ENCODE measurements at places on chromosomes 12 and 14.
A peak's percentile ranks its signal among the peaks of the same experiment; 100 is the strongest.

GRCh38 chr14:34322940-34323418 lies 139.1 kb downstream of the SPTSSA start:
- DNase-seq, result peak; percentile 64

GRCh38 chr12:76549131-76549530 lies 10.4 kb downstream of the OSBPL8 start:
- no peak for DNase-seq

- DNase-seq, result no peak
Measured at GRCh38 chr14:96080571-96080970, 41.4 kb downstream of the C14orf132 start.

GRCh38 chr14:50610465-50610864 lies 50.5 kb downstream of the ATL1 start:
- no peak for DNase-seq

DNA sequence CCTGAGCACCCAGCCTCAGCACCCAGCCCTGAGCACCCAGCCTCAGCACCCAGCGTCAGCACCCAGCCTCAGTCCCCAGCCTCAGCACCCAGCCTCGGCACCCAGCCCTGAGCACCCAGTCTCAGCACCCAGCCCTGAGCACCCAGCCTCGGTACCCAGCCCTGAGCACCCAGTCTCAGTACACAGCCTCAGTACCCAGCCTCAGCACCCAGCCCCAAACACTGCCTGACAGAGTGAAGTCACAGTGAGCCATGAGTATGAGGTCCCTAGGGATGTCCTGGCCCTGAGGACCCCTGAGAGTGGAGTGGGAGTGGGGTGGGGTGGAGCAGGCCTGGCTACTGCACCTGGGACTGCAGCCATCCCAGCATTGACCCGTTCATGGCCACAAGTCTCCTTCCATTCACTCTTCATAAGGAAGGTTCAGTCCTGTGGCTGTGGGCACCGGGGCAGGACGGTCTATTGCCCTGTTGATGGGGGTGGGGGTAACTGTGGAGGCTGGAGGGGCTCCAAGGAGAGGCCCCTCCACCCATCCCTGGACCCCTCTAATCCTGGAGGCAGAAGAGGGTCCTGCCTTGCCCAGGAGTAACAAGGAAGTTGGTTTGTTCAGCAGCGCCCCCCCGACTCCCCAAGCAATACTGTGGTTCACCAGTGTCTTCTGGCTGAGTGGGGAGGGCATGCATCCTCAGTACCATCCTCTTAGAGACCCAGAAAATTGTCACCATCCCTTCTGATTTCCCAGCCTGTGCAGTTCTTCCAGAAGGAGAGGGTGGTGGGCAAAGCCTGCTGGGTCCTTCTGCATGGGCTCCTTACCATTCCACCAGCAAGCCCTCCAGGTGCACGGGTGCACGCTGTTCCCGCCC lies 140.5 kb downstream of the ADGRD1 start:
- DNase-seq, result no peak

DNA sequence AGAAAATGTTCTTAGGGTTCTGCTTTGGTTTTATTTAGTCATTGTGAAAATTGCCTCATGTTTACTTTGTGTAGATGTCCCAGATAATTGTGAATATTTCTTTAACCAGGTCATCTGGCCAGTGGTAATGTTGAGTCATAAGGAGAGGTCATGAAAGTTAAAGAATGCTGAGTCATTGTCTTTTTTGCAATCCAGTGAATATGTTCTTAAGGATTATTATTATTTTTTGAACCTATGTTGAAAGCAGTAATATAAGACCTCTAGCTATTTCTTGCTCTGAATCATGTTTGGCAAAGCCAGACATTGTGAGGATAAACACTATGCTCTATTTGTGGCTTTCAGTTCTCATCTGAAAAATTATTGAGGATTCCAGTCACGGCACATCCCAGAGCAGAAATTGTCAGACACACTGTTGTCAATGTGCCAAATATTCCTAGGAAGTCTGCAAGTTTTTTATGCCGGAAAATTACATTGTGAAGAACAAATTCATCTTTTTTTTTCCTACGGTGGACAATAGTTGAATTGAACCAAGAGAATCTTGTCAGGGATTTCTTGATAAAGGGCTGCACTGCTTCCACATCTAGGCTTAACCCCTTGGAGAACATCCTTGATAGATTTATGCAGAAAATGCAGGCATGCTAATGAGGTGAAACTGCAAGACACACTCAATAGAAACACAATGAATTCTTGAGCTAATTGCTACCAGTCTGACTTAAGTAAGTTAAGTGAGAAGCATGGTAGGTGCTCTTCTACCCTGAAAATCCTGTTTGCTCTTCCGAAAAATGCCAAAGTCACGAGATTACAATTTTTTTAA lies 369.6 kb downstream of the ATP23 start:
- DNase-seq, result no peak

- DNase-seq, result no peak
Measured at GRCh38 chr12:27709932-27710591, 570 bp upstream of the MRPS35 start.

- DNase-seq, result no peak
Measured at GRCh38 chr12:90945070-90945649, 9.8 kb downstream of the CCER1 start.

GRCh38 chr12:22334410-22335100 lies at the start of gene ST8SIA1:
ST8SIA1 (minus strand) TSS chr12:22334707; CDS start chr12:22334232, 475 bp downstream.
- DNase-seq, result no peak

- no peak for DNase-seq
Measured at GRCh38 chr12:105334582-105334981, 4.1 kb downstream of the C12orf75 start.

DNA sequence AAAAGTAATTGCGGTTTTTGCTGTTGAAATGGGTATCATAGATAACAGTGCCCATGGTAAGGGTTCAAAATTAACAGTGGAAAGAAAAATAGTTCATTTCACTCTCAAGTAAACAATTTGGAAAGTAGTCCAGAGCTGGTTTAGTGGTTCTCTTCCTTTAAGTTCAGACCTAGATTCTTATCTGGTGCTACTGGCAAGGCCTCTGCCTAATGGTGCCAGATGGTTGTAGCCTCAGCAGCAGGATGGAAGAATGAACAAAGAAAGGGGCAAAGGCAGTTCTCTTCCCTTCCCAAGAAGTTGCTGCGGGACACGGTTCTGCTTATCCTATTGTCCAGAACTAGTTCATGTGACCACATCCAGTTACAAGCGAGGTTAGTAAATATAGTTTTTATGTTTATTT lies 10.5 kb downstream of the ARG2 start:
- DNase-seq, result no peak

DNA sequence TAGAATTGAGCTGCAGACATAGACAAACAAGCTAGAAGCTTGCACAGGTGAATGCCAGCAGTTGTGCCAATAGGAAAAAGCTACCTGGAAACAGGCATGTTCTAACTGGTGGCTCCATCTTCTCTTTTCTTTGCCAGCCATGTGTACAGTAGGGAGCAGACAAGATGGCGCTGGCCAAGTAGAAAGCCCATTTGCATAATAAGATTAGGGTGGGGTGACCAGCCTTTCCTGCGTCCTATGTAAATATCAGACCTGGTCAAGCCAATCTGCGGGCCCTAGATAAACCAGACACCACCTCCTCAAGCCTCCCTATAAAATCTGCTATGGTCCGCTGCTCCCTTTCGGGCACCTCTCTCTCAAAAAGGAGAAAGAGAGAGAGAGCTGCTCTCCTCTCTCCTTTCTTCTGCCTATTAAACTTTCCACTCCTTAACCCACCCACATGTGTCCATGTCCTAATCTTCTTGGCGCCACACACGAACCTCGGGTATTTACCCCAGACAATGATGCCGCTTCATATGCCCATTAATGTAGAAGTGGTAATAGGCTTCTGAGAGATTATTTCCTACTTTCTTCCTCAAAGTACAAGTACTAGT lies 201.0 kb downstream of the SLC25A21 start:
- no peak for DNase-seq

DNA sequence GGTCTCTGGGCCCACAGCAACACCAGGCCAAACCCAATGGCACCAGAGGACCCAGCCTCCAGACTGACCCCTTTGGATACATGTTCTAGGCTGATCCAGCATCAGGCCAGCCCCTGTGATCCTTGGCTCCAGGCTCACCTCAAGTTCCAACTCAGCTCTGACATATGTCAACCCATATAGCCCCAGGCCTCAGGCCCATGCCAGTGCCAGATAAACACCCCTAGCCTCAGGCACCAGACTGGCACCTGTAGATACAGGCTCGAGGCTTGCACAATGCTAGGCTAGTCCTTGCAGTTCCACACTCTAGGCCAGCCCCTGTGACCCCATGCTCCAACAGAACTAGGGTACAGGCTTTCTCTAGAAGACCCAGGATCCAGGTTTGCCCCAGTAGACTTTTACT lies 287.5 kb downstream of the KCNC2 start:
- DNase-seq, result no peak

DNA sequence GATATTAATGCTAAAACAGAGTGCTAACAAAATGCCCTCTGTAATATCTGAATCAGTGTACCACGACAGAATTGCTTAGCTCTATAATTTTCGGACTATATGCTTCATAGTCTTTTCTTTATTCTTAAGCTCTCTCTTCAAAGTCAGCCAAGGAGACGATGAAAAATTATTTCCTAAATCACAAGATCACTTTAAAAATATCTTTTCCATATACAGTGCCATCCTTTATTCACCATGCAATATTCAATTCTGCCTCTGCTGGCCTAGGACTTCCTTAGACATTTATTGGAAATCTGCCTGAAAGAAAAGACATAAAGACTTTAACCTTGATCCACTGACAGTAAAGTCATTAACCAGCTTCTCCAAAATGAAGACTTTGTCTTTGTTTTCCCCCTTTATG lies 238.9 kb upstream of the BTG1 start:
- no peak for DNase-seq

- no peak for DNase-seq
Measured at GRCh38 chr12:66354291-66354690, 52.0 kb downstream of the HELB start.

GRCh38 chr12:51222461-51222860 lies 4.6 kb upstream of the POU6F1 start:
- no peak for DNase-seq

- no peak for DNase-seq
Measured at GRCh38 chr12:128976120-128976738, 123.0 kb downstream of the GLT1D1 start.

DNA sequence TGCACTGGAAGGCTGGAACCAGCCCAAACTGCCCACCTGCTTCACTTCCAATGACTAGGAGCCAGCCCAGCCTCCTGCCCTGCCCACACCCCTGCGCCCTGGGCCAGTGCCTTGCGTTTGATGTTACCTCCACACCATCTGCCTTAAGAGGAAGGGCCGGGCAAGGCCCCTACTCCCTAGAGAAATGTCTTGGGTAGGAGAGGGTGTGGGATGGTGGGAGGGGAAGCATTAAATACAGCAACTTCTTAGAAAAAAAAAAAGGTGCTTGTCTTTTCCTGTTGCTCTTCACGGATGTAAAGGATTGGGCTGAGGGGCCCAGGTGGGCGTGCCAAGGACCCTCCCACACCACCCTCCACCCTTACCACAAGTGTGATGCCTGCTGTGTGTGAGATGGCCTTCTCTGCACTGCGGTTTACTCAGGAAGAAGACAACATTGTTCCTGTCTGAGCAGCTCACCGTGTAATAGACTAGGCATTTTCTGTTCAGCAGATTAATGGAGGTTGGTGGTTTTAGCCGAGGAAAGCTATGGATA lies 99.9 kb downstream of the NINJ2 start:
- peak; percentile 41 for DNase-seq

DNA sequence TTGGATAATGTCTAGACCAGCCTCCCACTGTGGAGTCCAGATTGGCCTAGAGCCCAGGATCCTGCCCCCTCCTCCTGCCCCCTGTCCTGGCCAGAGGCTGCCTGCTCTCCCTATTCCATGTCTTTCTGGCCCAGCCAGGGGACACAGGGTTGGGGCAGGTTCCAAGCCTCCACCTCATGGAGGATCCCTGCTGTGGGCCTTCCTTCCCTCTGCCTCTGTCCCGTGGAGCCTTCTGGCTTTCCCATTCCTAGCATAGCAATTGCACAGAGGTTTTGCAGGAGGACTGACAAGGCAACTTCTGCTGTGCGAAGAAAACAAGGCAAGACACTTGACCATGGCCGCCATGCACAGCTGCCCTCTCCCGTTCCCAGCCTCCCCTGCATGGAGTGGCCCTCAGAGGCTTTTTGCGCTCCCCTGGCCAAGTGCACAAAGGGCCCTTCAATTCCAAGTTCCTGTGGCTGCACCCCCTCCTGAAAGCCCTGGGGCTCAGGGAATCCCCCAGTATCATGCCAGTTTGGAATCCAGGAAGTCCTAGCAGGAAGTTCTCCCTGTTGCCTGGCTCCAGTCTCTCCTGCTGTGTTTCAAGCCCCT lies 42.1 kb downstream of the KRT80 start:
- no peak for DNase-seq

- no peak for DNase-seq
Measured at GRCh38 chr12:16553457-16553856, 52.5 kb downstream of the LMO3 start.

- no peak for DNase-seq
Measured at GRCh38 chr14:95523051-95523814, 6.8 kb upstream of the SYNE3 start.

DNA sequence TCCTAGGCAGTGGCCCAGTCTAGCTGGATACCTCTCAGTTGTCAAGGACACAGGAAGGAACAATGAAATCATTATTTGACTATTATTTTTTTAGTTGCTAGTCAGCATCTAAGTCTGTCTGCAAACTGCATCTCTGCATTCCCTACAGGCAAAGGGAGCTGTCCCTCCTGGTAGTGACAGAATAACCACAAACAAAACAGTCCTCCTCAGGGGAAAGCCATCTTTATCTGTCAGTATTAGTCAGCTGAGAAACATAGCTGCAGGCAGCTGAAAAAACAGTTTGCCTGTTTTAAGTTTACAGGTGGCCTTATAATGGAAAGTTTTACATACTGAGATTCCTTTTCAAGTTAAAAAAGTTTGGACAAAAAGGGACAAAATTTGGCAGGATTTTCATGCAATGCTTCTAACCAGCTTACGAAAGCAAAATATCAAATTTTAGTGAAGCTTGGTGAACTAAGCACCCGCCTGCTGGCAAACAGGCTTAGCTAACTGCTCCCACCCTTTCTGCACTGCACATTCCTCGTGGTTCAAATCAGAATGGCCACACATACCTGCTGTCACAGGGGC lies 29.5 kb downstream of the SLC25A21 start:
- DNase-seq, result no peak

- DNase-seq, result no peak
Measured at GRCh38 chr12:49342914-49343731, 3.6 kb upstream of the DNAJC22 start.

- no peak for DNase-seq
Measured at GRCh38 chr12:128820723-128821432, 2.9 kb downstream of the SLC15A4 start.

GRCh38 chr14:91947475-91948184 lies at the start of gene FBLN5:
FBLN5 (minus strand) TSS chr14:91947694; CDS start chr14:91947229, 465 bp downstream.
- no peak for DNase-seq

- no peak for DNase-seq
Measured at GRCh38 chr12:53235742-53236442, 3.9 kb upstream of the RARG start.

GRCh38 chr14:36524874-36525745 lies 5.1 kb upstream of the NKX2-1 start:
- DNase-seq, result no peak

DNA sequence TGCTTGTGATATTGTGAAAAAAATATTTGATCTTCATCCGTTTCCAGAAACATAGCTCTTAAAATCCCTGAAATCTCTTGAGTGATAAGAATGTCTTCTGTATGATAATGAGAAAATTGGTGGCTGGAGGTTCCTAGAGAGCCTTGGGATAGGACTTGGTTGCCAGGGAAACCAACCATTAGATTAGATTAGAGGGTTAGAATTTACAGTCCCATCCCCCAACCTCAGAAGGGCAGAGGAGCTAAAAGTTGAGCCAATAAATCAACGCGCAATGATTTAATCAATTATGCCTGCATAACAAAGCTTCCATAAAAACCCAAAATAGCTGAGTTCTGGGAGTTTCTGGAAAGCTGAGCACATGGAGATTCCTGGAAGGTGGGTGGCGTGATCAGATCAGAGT lies 10.6 kb downstream of the SEL1L start:
- DNase-seq, result no peak
